ENCODE measurements at places on chromosomes 5 and 9.
A peak's percentile ranks its signal among the peaks of the same experiment; 100 is the strongest.

- no peak for DNase-seq
These were observed 135.5 kb upstream of the PRLR start for GRCh38 chr5:35365758-35366157.

DNA sequence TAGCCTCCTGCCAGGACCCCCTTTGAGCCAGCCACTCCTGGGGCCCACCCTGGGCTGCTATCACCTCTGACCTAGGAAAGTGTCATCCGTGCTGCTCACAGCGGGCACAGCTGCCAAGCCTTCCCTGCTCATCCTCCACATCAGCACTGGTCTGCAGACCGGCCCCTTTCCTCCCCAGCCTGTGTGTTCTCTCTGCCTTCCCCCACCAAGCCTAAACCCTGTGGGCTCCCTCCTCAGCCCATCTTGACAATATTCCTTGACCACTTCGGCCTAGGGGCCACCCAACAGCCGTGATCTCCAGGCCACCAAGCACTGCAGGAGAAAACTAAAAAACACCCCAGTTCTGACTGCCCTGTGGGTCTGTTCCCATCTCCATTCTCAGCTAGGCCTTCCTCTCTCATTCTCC is 135.1 kb downstream of the DAB2IP start:
- no peak for DNase-seq

DNA sequence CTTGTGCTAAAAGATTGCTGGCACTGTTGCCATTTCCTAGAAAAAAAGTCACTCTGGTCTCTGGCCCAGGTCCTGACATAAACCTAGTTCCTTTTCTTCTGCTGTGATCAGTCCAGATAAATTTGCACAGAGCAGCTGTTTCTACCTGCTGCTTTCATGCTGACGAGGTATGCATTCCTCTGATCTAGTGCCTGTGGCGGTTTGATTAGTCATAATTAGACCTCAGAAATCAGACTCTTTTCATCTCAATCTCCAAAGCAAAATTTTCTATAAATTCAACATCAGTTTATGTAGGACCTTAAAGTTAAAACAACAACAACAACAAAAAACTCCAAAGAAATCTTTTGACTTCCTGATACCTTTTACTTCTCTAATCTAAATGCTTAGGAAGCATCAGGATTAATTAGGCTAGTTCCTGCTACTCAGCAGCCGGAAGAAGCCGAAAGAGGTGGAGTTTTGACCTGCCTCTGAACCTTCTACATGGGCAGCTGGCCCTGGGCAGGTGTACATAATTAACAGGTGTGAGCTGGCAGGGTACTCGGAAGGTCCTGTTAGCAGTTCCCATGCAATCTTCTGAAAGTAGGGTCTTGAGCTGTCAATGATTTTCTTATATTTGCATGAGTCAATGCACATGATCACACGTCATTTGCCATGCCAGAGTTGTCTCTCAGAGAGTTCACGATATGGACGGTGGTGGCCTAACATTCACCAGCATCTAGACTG is 83.3 kb upstream of the CCDC112 start:
- DNase-seq: no peak

- DNase-seq: no peak
These were observed 16.9 kb downstream of the SEMA6A start for GRCh38 chr5:116557669-116558271.

DNA sequence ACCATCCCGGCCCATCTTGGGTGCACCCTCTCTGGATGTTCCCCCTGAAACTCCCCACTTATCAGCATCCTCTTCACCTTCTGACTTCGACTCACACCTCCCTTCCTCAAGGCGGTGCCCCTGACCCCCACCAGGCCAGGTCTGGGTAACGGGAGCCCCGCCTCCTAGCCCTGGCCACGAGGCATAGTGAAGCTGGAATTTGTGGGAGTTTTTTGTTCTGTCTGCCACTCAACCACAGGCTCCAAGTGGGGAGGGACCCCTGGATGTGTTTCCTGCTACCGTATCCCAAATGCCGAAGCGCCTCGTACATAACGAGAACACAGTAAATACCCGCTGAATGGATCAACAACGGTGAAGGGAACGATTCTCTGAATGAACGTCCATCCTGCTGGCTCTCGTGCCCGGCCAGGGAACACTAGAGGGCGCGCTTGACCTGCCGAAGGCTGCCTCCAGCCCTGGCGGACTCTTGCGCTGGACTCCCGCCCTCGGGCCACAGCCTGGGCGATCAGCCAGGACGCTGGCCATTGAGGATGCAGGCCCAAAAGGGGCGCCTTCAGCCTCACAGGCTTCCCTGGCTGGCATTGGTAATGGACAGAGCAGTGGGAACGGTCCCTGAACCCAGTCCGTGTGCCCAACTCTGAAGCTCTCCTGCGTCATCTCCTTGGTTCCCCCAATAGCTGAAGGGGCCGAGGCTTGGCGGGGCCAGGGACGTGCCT is 47.3 kb upstream of the PHYKPL start:
- peak; percentile 82 for DNase-seq

GRCh38 chr5:136814619-136815378 is 449.5 kb upstream of the TRPC7 start:
- no peak for DNase-seq

- DNase-seq: no peak
These were observed 60.8 kb upstream of the ARRDC3 start for GRCh38 chr5:91443761-91444467.
